ENCODE measurements at places on chromosomes 2 and 18.
A peak's percentile ranks its signal among the peaks of the same experiment; 100 is the strongest.

DNA sequence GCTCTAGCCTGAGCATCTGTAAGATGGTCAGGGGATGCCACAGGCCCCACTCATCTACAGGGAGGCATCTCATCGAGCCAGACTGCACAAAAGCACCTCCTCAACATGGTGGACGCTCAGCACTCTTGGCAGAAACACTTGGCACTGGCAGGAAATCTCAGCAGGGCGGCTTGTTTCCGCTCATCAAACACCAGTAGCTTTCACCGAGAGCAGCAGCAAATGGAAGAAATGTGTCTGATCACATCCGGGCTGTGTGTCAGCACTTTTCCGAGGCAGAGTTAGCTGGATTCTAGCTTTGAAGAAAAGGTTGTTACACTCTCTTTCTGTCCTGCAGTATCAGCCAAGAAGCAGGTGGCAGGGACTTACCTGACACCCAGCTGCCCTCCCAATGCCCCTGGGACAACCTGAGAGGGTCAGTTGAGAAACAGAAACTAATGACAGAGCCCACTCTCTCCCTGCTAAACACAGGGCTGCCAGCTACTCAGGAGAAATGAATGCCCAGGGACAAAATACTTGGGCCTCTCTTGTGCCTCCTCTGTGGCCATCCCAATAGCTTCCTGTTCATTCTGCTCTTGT, 68.9 kb upstream of the FZD7 start:
- no peak for DNase-seq

GRCh38 chr2:239157269-239157668, 243.6 kb downstream of the HDAC4 start:
- DNase-seq = peak; percentile 50

DNA sequence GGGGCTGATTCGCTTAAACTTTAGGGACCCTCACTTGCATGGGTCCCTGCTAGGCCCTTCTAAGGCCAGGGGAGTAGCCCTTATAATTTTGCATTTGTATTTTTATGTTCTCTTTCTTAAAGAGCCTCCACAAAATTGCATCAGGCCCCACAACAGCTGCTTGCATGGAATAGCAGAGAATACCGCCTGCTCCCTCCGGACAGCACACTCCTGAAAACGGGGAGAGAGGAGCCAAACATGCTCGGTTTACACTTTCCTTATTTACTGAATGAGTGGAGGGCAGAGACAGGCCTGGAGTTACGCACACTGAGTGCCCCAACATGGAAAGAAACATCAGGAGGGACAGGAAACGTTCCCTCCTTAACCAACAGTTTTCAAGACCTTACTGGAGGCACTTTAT, 132.2 kb downstream of the ANTXR1 start:
- DNase-seq = no peak

- no peak for DNase-seq
Measured at GRCh38 chr2:241112592-241112991, 10.5 kb upstream of the MTERF4 start.

DNA sequence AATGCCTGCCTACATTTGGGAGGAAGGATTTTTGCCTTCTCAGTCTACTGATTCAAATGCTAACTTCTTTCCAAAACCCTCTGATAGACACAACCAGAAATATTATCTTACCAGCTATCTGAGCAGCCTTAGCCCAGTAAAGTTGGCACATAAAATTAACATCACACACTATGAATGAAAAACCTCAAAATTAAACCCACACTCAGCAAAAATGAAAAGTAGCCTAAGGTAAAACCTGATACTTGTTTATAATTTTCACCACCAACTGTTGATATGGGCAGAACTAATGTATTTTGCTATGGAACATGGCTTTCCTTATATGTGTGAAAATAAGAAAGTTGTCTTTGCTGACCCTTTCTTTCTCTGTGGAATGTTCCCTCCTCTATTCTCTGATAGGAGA, 226.0 kb downstream of the DPP10 start:
- no peak for DNase-seq

DNA sequence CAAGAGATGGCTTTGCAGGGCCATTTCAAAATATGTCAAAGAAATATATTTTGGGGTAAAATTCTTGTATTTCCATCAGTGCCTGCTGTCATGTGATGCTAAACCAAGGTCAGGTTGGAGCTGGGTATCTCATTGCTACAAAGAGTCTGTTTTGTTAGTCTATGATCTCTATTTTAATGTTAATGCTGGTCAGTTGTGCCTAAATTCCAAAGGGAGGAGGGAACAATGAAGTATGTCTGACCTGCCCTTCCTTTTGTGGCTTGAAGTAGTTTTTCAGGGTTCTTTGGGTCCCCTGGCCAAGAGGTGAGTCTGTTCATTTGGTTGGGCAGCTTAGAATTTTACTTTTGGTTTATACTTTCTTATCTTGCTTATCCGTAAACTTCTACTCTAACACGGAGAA, 61.6 kb upstream of the DYNAP start:
- DNase-seq = no peak

DNA sequence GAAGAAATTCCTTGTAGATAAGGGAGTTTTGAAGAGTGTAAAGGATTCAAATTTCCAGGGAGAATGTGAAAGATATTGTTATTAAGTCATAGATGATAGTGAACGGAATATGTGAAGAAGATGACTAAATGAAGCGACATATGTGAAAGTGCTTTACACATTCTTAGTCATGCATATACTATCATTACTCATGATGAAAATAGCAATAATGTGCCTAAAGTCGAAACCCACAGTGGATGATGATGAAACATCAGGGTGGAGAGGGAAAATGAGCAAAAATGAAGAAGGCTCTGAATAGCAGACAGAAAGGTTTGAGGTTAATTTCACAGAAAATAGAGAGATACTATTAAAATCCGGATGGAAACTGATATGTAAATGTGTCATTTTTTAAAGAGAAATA, 1237.1 kb downstream of the LRP1B start:
- no peak for DNase-seq
